NCI-H526 (cell line): ENCODE measurements at places on chromosomes 2 and 18.

GRCh38 chr2:108575132-108575966, 41.1 kb downstream of the LIMS1 start:
- no peak for DNase-seq

GRCh38 chr2:174611006-174611405, 13.4 kb upstream of the WIPF1 start:
- peak; percentile 85 for DNase-seq

DNA sequence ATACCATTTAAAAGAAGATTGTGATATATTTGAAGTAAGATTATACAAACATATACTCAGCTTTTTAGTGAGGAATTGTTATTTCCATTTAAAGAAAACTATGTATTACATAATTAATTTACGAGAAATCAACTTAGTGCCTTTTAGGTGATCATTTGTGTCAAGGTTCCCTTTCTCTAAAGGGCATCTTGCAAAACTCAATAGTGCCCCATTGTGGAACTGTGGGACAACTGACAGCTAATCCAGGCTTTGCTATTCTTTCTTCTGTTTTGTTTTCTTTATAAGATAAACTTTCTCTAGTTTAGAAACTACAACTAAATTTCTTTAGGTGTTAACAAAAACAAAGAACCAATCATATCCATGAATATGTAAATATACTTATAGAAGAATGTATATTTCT, 24.3 kb upstream of the VIT start:
- DNase-seq: no peak

DNA sequence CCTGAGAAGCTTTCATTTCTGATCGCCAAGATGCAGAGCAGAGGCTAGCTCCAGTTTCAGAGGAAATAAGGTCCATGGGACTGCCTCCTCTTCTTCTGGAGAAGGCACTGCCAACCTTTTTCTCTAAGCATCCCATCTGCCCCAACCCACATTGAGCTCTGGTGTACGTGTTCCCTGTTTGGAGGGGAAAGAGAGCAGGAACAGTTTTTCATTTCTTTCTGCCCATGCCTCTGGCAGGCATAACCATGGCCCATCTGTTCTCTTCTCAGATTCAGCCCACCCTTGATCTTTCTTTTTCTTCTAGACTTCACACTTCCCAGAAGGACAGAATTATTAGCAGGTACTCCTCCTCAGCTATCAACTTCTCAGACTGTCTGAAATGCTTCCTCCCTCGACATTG, 1110.3 kb upstream of the KLHL29 start:
- no peak for DNase-seq

DNA sequence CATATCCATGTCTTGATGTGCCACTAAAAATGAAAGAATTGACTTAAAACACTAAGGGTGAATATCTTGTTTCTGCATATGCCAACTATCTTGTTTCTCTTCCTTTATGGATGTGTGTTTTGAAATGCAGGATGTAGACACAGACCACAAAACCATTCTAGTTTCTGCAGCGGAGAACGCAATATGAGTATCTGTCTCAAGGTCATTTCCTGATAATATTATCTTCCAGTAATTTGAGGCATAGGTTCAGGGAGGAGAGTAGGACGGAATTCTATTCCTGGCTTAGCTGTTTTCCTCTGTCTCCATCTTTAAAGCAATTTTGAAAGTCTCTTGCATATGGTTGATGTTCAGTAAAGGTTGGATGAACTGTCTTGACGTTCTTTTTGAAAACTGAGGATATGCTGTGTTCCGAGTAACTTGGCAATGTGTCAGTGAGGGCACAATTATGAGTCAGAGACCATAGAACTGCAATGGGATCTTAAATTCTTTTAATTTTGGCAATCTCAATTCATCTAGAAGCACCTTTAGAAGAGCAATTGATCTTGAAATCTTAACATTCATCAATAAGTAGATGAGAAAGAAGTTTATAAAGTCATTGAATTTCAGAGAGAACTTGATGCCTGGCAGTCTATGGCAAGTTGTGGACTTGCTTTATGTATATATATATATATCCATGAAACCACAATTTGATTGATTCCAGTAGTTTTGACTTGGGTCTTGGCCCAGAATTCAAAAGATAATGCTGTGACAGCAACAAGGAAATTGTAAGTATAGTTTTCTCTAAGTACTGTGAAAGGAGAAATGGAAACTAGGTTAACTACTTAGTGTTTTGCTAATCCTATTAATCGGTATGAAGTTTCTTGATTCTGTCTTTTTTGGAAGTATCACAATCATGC, 24.8 kb downstream of the RAB27B start:
- no peak for DNase-seq
